ENCODE measurements at places on chromosomes 11 and 22. TPM values are rescaled to one million over a fixed set of nuclear protein-coding genes. Genes with fewer than 3 reads are reported as not detected.

GRCh38 chr11:117910941-117911655 lies 18.1 kb downstream of the TMPRSS13 start:
- peak; percentile 28 for DNase-seq

GRCh38 chr11:59012398-59013265 lies 73.3 kb downstream of the GLYATL1 start:
- no peak for DNase-seq

- no peak for DNase-seq
These were observed 6.9 kb downstream of the PATZ1 start for GRCh38 chr22:31339148-31339832.

DNA sequence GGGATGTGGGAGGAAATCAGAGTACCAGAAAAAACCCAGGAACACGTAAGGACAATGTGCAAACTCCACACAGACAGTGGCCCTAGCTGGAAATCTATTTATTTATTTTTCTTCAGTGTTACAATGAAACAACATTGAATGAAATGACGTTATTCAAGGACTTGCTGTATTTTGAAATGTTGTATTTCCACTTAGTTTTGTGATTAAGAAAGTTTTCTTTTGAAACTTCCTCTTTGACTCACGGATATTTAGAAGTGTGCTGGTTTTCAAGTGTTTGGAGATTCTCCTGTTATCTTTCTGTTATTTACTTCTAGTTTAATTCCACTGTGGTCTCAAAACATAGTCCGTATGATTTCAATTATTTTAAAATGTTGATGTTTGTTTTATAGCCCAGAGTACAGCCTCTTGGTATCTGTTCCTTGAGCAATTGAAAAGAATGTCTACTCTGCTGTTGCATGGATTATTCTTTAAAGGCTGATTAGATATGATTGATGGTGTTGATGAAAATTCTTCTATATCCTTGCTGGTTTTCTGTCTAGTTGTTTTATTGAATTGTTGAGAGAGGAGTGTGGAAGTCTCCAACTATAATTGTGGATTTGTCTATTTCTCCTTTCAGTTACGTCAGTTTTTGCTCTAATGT lies 141.0 kb downstream of the ARHGAP20 start:
- DNase-seq: no peak

The APIP gene
- 35.4 TPM for total RNA-seq

The DLG2 gene
- 17.3 TPM for total RNA-seq

The PTGDR2 gene
- 1.1 TPM for total RNA-seq

The SMPD1 gene
- total RNA-seq: 32.3 TPM

All from sciatic nerve (tissue), 2 donors.